ENCODE measurements at places on chromosomes 1 and 21.

- DNase-seq, result no peak
Measured at GRCh38 chr1:56686169-56686568, 41.1 kb downstream of the PRKAA2 start.

GRCh38 chr1:209746451-209747165 is 9.2 kb upstream of the TRAF3IP3 start:
- no peak for DNase-seq

- no peak for DNase-seq
Measured at GRCh38 chr1:67653304-67653703, 31.7 kb upstream of the GADD45A start.

DNA sequence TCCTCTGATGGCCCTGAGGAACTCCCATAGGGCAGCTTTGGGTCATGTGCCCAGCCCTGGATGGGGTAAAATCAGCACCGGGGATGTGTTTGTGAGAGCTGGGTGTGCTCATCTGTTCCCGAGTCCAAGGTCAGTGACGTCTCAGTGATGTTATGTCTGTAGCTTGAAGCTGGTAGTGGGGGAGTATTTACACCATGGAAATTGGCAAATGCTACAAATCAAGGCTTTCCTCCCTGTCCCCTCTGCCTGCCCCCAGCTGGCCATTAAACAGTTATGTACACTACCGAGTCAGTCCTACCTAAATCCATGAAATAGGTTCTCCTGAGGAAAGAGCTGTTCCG is 117.8 kb upstream of the SLC25A33 start:
- DNase-seq, result no peak

DNA sequence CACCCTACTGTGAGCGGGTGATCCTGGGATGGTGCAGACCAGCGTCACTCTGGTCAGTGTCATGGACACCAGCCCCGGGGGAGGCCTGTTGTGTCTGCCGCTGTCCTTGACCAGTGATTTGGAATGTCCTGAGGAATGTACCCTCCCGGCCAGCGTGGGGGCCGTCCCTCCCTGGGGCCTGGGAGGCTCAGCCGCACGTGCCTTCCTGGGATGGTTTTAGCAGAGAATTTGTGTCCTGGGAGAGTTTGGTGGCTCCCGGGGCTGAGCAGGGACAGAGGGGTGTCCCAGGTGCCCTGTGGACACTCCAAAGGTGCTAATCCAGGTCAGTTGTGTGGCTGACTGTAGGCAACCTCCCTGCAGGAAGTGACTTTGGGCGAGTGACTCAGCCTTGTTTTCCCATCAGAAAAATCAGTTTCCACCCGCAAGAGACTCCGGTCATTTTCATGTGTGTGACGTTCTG is 6.2 kb downstream of the ARHGEF16 start:
- DNase-seq, result no peak

GRCh38 chr1:201486187-201486586 is 17.2 kb upstream of the PHLDA3 start:
- DNase-seq, result no peak

DNA sequence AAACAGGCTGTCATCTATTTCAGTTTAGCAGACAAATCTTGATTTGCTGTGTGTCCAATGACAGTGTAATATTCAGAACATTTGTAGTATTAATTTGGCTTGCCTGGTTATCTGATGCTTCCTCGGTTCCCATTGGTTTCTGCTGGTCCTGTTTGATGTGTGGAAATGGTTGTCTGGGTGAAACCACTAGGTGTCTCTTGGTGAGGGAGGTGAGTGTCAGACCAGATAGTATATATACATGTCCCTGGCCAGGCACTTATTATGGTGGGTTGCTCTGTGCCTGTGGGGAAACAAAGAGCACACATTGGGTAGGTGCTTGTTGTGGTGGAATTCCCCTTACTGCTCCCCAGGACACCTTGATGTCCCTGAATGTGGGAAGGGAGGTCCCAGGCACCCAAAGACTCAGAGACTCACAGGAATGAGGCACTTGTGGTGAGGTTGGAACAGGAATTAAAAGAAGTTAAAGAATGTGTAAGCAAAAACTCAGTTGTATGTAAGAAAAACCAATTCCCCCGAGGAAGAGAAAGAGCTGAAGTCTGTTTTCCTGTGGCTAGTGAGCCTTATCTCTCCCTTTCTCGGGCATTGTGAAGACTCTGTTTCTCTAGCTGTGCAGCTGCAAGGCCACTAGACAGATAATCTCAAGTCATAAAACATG is 1519.1 kb downstream of the BRINP3 start:
- no peak for DNase-seq

DNA sequence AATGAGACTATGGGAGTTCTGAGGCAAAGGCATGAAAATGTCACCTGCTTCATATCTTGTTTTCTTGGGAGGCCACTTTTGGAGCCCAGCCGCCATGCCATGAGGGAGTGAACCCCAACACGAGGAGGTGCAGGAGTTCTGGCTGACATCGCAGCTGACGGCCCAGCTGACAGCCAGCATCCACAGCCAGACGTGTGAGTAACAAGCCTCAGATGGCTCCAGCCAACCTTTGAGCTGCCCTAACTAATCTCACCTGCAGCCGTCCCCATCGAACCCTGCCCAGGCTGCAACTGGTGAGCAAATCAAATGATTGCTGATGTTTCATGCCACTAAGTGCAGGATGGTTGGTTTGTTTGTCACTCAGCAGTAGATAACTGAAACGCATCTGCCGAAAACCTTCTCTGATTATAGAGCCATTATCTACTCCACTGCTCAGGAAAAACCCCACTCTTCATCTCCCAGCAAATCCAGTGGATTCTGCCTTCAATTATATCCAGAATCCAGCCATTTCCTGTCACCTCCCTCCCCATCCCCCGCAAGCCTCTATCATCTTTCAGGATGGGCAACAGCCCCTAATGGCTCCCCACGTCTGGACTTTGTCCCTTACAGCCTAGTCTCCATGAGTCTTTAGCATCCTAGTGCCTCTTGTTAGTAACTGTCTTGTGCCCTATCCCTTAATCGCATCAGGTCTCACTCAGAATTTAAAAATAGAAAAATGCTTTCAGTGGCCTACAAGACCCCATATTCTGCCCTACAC is 18.5 kb upstream of the RAB4A start:
- no peak for DNase-seq

DNA sequence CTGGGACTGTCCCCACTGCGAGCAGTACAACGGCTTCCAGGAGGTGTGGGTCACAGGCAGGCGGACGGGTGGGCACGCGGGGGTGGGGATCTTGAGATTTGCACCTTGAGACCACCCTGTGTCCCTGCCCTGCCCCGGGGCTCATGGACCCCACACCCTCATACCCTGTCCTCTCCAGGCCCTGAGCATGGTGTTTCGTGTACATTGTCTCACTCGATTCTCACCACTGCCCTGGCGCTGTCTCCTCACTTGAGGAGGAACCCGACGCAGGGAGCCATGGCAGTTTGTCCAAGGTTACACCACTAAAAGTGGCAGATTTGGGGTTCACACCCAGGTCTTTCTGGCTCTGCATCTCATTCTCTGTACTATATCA is 7.2 kb downstream of the TMEM201 start:
- no peak for DNase-seq

- no peak for DNase-seq
Measured at GRCh38 chr1:170661646-170662411, 2.1 kb upstream of the PRRX1 start.

GRCh38 chr1:27395441-27396195 is 3.2 kb downstream of the GPR3 start:
- peak; percentile 57 for DNase-seq

DNA sequence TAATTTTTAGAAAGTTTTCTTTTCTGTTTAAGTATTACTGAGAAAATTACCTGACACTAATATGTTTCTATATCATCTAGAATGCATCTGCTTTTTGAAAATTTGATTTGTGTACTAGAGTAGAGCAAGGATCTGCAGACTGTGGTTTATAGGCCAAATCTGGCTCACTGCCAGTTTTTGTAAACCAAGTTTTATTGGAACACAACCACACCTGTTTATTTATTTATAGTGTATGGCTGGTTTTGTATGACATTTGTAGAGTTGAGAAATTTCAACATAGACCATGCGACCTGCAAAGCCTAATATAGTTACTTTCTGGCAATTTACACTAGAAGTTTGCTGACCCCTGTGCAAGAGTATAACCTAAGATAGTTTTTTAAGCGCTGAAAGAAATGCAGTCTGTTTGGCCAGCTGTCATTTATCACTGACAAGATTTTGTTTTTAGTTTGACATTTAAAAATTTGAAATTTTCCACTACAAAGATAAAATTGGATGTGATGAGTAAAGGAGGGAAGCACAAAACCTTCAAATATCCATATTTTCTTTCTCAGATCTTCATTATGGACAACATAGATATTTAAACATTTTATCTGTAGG is 36.1 kb upstream of the CACYBP start:
- no peak for DNase-seq

GRCh38 chr1:164650531-164650930 is 91.5 kb downstream of the PBX1 start:
- DNase-seq, result no peak

DNA sequence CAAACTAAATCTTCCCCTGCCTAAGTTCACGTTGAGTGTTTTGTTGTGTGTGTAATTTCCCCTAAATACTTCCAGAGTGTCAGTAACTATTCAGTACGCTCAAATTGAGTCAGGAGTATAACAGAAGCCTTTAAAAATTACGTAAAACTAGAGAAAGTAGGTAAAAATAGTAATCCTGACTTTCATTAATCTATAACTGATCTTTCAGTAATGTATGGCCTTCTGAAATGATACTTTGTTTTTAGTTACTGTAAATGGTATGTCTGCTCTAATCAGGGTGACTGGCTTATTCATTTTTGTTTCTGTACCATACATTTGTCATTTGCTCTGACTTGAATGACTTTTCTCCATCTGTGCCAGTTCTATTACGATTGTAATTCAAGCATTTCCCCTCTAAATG is 29.4 kb downstream of the MIER1 start:
- no peak for DNase-seq

GRCh38 chr1:21659099-21659923 is 9.8 kb downstream of the RAP1GAP start:
- peak; percentile 68 for DNase-seq

DNA sequence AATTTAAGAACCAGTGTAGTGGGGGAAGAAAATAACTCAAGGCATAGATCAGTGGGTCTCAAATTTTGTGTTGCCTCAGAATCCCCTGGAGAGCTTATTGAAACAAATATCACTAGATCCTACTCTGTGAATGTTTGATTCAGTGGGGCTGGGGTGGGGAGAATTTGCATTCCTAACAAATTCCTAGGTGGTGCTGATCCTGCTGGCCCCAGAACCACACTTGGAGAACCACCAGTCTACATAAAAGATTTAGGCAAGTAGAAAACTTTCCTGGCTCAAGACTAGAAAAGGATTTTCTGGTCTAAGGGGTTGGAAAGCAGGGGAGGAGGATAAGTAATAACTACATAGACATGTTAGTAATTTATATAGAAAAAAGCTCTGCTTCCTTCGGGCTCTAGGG is 34.1 kb upstream of the C1orf21 start:
- no peak for DNase-seq

- no peak for DNase-seq
Measured at GRCh38 chr1:67650061-67650460, 34.9 kb upstream of the GADD45A start.

DNA sequence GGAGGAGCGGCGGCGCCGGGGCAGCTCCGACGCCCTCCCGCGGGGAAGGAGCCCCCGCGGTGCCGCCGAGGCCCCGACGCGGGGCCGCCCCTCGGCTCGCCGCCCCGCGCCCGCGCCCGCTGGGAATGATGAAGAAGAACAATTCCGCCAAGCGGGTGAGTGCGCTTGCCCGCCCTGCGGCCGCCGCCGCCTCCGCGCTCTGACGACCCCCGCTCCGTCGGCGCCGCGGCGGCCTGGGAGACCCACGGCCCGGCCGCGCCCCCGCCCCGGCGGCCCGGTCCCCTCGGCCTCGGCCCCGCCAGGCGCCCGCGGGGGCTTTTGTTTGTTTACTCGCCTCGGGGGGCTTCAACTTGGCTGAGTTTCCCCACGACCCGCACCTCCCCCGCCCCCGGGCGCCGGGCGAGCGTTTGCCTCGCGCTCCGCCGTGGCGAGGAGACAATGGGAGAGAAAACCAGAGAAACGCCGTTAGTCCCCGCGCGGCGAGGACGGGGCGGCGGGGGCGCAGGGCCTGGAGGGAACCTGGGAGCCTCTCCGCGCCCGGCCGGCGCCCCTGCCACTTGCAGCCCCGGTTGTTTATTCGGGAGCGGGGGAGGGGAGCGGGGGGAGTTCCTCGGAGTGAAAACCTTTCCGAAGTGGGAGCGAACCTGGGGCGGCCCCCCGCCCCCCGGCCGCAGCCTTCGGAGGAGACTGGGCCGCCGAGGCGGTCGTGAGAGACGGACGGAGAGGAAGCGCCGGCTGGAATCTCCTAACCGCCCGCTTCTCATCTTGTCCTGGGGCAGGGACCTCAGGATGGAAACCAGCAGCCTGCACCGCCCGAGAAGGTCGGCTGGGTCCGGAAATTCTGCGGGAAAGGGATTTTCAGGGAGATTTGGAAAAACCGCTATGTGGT is 661 bp downstream of the PLEKHO1 start:
- DNase-seq, result no peak

DNA sequence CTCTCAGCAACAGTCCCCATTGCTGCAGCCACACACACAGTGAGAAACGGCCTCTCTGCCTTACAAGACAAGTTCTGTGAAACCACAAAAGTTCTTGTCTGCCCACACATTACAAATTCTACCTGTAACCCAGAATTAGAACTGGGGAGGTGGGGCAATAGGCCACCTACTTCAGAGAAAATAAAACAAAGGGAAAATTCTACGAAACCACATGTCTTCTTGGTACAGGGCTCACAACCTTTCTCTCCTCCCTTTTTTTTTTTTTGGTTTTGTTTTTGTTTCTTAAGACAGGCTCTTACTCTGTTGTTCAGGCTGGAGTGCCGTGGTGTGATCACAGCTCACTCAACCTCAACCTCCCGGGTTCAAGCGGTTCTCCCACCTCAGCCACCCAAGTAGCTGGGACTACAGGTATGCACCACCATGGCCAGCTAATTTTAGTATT is 30.2 kb downstream of the LPAR3 start:
- DNase-seq, result no peak

- DNase-seq, result no peak
Measured at GRCh38 chr1:147882535-147882934, 20.1 kb upstream of the GJA8 start.

DNA sequence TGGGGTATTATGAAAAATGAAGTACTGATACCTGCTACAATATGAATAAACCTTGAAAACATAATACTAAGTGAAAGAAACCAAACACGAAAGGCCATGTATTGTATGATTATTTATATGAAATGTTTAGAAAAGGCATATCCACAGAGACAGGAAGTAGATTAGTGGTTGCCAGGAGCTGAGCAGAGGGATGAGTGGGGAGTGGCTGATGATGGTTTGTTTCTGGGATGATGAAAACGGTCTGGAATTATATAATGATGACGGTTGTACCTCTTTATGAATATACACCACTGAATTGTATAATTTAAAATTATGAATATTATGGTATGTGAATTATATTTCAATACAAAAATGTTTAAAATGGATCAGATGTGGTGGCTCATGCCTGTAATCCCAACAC is 63.8 kb upstream of the MPC2 start:
- no peak for DNase-seq

DNA sequence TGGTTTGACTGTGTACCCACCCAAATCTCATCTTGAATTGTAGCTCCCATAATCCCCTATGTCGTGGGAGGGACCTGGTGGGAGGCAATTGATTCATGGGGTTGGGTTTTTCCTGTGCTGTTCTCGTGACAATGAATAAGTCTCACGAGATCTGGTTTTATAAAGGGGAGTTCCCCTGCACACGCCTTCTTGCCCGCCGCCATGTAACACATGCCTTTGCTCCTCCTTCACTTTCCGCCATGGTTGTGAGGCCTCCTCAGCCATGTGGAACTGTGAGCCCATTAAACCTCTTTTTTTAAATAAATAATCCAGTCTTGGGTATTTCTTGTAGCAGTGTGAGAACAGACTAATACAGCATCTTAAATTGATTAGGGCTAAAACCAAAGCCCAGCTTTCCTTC is 22.6 kb upstream of the RERE start:
- no peak for DNase-seq

Data from activated naive CD4-positive, alpha-beta T cell (primary cell).